ENCODE measurements at places on chromosomes 12 and 14.

DNA sequence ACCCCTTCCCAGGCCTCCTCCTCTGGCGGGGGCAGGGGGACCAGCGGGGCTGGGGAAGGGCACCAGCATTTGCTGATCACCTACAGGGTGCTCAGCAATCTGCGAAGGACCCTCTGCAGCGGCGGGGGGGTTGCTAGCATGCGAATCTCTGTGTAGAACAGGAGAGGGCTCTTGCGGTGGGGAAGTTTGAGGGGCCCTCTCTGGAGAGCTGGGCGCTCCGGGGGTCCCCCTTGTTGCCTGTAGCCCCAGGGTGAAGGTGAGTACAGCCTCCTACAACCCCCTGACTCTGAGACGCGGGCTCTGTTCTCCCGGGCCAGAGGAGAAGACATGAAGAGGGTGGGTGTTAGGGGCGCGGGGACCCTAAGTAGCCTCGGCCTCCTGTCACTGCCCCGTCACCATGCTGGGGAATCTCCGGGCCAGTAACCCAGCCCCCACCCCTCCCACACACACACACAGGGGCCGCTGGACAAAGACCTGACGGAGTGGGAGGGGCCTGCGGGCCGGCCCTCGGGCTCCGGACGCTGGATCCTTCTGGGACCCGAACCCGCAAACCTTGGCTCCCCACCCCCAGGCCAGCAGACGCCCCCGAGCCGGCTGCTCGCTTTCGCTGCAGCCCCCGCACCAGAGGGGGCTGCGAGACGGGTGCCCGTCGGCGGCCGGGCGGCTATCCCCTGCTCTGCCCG, 734 bp downstream of the FIGNL2 start:
- peak; percentile 35 for DNase-seq

DNA sequence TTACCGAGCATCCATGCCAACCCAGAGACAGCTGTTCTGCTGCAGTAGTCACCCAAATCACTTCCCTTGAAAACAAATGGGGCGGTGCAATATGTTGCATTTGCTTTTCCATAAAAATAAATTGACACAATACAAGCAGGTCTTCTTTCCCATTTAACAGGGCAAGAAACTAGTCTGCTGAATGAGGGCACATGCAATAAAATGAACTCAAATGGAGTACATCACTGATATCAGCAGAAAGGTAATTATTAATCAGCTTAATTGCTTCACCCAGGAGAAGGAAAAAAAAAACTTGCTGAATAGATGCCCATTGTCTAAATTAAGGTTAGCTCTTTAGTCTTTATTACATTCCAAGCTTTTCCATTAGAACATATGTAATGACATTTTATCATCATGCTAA, 175.1 kb upstream of the GZMB start:
- no peak for DNase-seq

- no peak for DNase-seq
These were observed 286.2 kb upstream of the MDGA2 start for GRCh38 chr14:47961634-47962033.

- DNase-seq: no peak
These were observed 402.3 kb downstream of the NUAK1 start for GRCh38 chr12:105736498-105736897.

Measured in endothelial cell of umbilical vein (primary cell).